Urinary bladder (tissue), 4 donors: ENCODE measurements at places on chromosomes 6 and 20.

DNA sequence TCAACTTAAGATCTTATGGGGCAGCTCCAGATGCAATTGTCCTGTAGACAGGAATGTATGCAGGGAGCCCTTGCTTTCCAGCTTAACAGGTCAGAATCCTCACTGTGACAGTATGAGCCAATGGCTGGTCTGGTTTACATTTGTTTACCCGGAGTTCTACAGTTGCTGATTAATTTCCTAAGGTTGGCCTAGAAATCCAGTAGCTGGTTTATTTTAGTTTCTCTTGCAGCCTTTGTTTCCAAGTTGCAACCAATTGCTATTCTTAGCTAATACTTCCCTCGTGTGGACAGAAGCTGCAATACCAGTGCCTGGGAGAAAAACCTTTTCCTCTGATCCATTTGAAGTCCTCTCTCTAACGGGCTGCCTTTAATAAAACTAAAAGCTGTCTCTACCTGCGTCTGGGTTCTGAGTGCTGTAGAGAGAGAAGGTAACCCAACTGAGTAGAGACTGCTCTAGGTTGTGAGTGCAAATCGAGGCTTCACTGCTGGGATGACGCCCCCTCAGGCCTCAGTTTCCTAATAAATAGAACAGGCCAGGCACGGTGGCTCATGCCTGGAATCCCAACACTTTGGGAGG, 45.9 kb downstream of the ZNF217 start:
- DNase-seq, result peak; percentile 69

GRCh38 chr6:128174724-128175123, 273.9 kb upstream of the THEMIS start:
- DNase-seq, result no peak

- no peak for DNase-seq
Measured at GRCh38 chr6:51805517-51805916, 281.9 kb downstream of the PKHD1 start.

DNA sequence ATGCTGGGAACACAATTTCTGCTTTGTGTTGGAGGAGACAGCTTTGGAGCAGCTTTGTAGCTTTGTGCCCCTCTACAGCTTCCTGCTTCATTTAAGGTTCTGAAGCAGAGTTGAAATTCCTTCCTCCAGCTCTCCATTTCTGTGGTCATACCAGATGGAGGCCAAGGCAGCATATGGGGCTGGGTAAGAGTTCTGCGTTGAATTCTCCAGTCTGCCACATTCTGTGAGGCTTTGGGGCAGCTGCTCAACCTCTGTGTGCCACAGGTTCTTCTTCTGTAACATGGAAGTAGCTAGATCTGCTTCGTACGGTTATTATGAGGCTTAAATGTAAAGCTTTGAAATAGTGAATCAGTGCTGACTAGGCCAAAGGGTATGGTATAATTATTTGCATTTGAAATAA, 2.9 kb upstream of the TRIM26 start:
- no peak for DNase-seq

GRCh38 chr20:12737900-12738299, 270.9 kb upstream of the SPTLC3 start:
- DNase-seq, result no peak

DNA sequence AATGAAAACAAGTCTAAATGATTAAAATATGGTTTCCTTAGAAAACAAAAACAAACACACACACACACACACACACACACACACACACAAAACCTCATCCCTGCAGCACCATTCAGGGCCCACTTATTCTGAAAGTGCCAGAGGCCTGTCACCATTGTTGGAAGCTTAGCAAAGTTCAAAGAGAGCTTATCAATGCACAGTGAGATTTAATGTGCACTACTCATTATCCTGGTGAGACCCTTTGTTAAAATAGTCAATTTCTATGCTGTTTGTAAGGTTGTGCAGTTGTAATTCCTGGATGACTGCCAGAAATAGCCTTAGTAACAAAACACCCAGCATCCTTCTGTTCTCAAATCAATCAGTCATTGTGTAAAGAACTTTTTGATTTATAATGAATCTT, 482.9 kb downstream of the GRIK2 start:
- no peak for DNase-seq

DNA sequence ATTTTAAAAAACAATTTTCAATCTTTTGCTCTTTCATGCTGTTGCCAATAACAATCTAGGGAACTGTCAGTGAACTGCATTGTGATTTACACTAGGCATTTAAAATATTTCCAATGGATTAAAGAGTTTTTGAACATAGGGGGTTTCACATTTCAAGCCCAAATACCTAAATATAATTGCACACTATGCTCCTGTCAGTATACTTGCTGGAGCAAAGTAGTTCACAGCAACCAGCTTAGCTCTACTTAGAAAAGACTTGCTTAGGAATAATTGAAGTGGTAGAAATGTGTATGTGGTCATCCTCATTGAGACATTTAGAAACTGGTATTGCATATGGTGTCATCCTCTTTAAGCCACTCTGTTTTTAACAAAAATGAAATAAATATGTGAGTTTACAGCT, 41.7 kb upstream of the REV3L start:
- DNase-seq, result no peak

DNA sequence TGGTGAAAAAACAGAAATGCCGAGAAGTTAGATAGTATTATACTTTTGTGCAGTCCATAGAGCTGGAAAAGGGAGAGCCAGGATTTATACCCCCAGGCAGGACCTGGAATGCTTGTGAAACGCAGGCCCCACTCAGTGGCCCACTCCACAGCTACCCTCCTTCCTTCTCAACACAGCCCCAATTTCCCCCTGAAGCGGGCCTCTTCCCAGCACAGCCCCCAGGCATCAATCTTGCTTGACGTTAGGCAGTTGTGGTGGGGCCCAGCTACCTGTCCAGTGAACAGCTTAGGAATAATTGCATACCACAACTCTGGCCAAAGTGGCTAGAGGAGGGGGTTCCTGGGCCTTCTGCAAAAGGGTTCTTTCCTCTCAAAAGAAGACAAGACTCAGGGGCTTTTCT, 61.3 kb downstream of the PPP1R3G start:
- DNase-seq, result no peak

- DNase-seq, result no peak
Measured at GRCh38 chr6:114121913-114122662, 151.1 kb upstream of the HDAC2 start.

- DNase-seq, result no peak
Measured at GRCh38 chr6:168113226-168113625, 34.2 kb upstream of the FRMD1 start.

DNA sequence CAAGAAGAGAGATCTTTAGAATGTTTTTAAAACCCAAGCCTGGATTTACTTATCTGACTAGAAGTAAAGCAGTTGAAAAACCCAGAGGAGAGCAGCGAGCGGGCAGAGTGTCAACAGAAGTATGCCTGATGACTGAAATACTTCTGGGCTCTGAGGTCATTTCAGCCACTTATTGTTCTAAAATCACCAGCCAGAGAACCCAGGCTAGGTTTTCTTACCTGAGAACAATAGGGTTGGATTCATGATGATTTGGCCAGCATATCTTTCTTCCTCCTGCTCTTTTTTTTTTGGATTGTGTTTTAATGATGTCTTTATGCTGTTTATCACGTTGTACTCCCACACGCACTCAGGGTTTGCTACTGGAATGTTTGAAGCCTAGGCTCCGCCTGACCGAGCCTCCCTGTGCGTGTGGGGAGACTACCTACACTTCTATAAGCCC, 63.0 kb upstream of the KIF25 start:
- DNase-seq, result no peak

DNA sequence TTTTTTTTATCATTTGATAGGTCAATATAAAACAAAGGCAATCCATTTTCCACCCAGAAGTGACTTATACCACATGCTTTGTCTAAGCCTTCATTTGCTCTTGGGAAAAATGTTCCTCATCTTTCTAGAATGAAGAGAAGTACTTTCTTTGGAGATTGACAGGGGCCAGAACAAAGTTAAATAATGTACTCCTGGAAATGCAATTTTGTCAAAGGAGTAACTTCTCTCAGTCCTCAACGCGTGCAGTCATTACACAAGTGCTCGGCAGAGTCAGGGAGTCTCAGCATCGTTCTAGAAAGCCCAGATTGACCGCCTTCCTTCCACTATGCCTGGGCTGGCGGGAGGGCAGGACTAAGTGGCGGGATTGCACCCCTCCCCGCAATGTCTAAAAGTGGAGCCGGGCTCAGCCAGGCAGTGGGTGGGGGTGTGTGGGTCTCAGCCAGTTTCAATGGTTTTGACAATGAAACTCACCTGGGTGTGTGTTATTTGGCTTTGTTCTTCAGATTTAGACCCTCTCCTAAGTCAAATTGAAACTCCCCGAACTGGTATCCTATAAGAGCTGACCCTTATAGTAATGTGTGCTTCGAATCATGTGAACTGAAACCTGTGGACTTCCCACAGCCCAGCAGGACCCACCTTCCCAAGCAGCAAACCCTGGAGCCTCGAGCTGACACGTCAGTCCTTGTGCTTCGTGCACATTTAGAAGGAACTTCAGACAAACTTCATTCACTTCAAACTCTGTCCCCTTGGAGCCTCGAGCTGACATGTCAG, 63.2 kb upstream of the DUSP22 start:
- DNase-seq, result no peak

DNA sequence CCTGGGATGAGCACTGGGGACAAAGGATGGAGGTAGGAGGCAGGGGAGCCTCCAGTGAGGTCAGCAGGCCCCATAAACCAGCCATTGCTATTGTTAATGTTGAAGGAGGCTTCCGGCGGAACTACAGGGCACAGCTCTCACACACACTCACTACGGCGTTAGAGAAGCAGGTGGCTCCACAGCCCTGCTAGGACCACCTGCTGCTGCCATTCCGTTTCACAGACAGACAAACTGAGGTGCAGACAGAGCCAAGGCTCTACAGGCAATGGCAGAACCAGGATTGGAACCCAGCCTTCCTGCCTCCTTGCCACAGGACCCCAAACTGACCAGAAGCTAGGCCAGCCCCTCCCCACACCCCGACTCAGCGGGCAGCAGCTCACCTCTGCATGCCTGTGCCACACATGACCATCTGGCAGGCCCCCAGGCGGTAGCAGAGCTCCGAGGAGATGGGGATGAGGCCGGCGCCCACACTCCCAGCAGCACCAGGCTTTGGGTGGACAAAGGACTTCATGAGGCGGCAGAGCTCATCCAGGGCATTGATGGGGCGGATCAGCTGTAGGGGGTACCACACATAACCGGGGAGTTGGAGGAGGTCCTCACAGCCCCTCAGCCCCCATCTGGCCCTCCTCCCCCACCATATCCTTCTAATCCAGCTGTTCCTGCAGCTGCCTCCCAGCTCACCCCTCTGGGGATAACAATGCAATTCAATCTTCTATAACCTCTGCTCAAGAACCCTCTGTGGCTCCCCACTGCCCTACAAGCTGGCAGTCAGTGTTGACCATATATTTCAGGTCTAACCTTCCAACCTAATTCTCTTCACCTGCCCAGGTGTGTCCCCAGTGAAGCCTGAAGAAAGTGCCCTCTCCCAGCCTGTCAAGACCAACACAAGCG, 198.5 kb downstream of the PREX1 start:
- DNase-seq, result no peak

- DNase-seq, result no peak
Measured at GRCh38 chr6:108632441-108632840, 71.7 kb downstream of the FOXO3 start.

GRCh38 chr6:71127374-71127773, 161.2 kb upstream of the OGFRL1 start:
- DNase-seq, result no peak

- DNase-seq, result peak; percentile 25
Measured at GRCh38 chr6:144006736-144007477, 1.2 kb downstream of the PLAGL1 start.

DNA sequence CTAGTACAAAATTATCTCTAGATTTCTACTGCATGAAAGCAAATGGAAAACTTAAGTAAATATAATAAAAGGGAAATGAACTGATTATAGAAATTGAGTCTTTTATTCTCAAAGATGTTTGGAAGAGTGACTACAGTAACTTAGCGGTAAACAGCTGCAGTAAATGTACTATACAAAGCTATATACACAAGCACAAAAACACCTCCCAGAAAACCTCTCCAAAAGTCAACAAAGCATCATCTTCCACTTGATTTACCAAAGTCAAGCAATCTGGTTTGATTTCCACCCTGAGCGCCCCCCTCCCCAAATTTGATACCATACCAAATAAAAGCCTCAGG, 142.1 kb upstream of the SHLD1 start:
- DNase-seq, result no peak
